Large intestine (tissue), 12 donors: ENCODE measurements at places on chromosomes 3 and 15. TPM values are rescaled to one million over a fixed set of nuclear protein-coding genes. Genes with fewer than 3 reads are reported as not detected.

The LRRC3B gene
- polyA plus RNA-seq: 3.2 TPM

The ZNF660 gene
- polyA plus RNA-seq: 5.7 TPM

The C3orf22 gene
- 0.63 TPM for polyA plus RNA-seq

The SAXO2 gene
- polyA plus RNA-seq: 2.8 TPM

The TM4SF1 gene
- 56.9 TPM for polyA plus RNA-seq

The CLDN16 gene
- 0.15 TPM for polyA plus RNA-seq

The TMEM202 gene
- not detected for polyA plus RNA-seq

The TGM5 gene
- 0.03 TPM for polyA plus RNA-seq

The KIF23 gene
- 15.9 TPM for polyA plus RNA-seq

The PAQR9 gene
- polyA plus RNA-seq: 0.13 TPM

The CFAP91 gene
- 5.2 TPM for polyA plus RNA-seq

The CACNA2D3 gene
- 0.97 TPM for polyA plus RNA-seq

The EPHA3 gene
- polyA plus RNA-seq: 3.0 TPM

The EXD1 gene
- polyA plus RNA-seq: 0.01 TPM

The AMIGO3 gene
- 1.3 TPM for polyA plus RNA-seq

The LPP gene
- 41.2 TPM for polyA plus RNA-seq
